NCI-H2081 (cell line): ENCODE measurements at places on chromosomes 16 and 17.

GRCh38 chr16:58123896-58124600 is 5.1 kb downstream of the CFAP20 start:
- DNase-seq = no peak

DNA sequence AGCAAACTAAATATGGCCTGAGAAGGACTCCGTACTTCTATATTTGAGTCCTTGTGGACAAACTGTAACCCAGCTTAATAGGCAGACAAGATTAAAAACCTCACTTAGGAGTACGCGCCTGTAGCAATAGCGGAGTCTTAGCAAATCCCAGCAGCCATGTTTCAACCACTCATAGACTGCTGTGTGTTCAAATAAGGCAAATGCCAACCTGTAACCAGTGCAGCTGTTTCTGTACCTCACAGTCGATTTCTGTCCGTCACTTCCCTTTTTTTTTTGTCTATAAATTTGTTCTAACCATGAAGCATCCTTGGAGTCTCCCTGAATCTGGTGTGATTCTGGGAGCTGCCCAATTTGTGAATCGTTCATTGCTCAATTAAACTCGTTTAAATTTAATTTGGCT is 30.2 kb downstream of the TANC2 start:
- no peak for DNase-seq

DNA sequence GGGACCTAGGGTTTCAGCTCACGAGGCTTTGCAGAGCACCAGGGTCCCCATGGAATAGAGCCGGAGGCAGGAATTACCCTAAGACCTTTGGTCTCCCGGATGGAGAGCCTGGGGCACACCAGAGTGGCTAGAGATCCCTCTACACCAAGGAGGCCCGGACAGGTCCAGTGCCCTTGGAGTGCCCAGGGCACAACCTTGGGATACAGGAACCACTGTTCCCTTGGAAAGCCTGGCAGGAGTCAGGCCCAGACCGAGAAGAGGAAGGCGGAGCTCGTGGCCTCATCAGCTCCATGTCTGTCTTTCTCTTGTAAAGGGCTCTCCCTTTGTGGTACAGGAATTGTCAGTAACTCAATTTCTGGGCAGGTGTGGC is 3.8 kb upstream of the DBNDD1 start:
- no peak for DNase-seq

DNA sequence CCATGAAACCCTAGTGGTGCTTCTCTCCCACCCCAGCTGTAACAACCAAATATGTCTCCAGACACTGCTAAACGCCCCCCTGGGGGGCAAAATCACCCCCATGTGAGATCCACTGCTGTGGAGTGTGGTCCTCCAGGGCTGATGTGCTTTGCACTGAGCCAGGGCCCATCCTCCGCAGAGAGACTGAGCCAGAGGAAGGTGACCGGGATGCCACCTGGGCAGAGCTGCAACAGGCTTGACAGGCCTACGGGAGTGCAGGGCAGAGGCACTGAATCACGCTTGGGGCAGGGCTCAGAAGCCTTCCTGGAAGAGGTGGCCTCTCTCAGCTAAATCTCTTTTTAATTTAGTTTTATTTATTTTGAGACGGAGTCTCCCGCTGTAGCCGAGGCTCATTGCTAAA is 4.4 kb downstream of the GJD3 start:
- DNase-seq = no peak

DNA sequence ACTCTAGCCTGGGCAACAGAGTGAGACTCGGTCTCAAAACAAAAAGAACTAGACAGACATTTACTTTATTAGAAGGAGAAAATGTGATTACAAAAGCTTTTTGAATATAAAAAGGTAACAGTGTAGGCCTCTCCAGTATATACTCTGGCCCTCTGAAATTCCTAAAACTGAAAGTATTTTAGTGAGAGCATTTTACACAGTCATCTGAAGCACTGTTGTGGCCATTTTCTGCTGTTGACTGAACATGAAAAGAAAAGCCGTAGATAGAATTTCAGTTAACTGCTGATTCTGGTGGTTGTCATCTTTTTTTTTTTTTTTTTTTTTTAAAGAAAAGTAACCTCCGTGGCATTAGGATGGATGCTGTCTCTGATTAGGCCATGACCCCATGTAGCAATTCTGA is 15.6 kb downstream of the DUSP14 start:
- DNase-seq = no peak

DNA sequence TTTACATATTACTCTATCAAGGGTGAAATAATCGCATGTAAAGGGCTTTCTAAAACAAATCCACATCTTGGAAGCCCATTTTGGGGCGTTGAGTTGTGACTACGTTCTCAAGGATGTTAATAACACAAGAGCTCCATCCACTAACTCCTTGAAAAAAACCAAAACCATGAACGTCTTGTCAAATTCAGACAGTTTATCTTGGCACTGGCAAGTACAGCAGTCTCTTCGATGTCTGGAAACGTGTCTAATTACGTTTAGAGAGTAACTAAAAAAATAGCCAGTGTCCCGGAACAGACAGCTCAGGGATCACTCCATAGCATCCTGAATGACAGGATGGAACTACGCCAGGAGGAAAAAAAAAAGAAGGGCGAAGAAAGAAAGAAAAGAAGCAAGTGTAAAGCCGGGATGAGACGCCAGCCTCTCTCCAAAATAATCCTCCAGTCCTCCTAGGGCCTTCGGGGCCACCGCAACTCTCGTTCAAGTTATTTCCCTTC is 954 bp downstream of the MYO1D start:
- no peak for DNase-seq

GRCh38 chr17:50467114-50467854 is 1.4 kb downstream of the CHAD start:
- DNase-seq = no peak

GRCh38 chr17:19766421-19767270 is 18.5 kb upstream of the ALDH3A1 start:
- peak; percentile 25 for DNase-seq

- no peak for DNase-seq
Observed at GRCh38 chr17:76447931-76448652, 4.9 kb downstream of the UBE2O start.

DNA sequence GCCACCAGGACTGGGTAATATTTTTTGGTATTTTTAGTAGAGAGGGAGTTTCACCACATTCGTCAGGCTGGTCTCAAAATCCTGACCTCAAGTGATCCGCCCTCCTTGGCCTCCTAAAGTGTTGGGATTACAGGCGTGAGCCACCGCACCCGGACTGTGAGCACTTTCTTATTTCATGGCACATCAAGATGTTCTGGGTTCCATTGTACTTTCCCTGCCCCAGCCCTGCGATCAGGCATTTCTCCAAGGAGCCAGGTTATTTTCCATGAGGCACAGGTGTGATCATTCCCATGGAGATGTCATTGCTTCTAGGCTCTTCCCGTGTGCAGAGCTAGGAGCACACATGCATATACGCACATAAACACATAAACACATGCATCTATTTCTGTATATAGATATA is 2.6 kb upstream of the ANKRD40CL start:
- no peak for DNase-seq

DNA sequence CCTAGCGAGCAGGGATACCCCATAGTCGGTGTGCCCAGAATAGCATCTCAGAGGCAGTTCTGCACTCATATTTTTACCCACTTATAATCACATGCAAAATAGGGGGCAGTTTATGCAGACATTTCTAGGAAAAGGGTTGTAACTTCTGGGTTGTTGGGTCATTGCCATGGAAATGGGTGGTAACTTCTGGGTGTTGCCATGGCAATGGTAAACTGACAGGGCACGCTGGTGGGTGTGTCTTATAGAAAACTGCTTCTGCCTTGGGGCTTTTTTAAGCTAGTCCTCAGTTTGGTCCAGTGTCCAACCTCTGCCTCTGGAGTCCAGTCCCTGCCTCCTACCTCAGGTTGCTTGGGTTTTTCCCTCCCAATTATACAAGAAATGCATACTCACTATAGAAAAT is 7.4 kb upstream of the SPAG9 start:
- DNase-seq = no peak

- no peak for DNase-seq
Observed at GRCh38 chr16:4220358-4220757, 21.5 kb downstream of the SRL start.

- DNase-seq = no peak
Observed at GRCh38 chr17:40602445-40603443, 37.5 kb upstream of the CCR7 start.

DNA sequence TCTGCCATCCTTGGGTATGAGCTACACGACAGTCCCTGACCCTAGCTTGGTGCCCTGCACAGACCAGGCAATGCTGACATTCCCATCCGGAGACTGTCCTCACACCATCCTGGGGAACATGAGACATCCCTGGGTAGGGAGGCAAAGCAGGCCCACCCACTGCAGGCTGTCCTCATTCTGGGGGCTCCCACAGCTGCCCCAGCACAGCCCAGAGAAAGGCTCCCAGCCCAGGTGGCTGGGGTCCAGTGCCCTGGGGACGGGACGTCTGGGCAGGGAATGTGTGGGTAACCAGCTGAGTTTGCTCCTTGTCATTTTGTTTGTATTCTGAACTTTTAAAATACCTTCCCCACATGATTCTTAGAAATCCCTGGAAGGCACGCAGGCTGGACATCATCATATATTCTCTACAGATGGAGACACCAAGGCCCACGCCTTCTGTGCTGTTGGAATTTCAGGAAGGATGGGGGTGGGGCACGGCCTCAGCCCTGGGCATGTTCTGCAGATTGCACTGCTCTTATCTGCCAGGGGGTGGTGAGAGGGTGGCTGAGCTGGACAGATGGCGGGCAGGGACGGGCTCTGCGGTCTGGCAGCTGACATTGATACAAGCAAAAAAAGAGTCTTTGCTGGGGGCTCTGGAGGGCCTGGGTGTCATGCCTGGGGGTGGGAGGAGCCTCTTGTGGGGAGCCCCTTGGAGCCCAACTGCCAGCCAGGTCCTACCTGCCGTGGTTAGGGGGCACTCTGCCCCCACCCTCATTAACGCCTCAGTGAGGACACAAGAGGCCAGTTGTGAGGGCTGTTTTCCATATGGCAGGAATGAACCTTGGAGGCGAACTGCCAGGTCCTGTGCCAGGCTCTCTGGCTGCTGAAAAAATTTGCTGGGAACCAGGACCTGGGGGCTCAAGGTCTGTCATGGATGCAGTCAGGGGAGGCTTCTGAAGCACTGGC is 28.4 kb downstream of the LRRC75A start:
- no peak for DNase-seq

- DNase-seq = no peak
Observed at GRCh38 chr17:41782142-41782541, 4.4 kb downstream of the JUP start.

GRCh38 chr17:41734949-41735313 is 488 bp upstream of the HAP1 start:
- DNase-seq = no peak

GRCh38 chr16:74736531-74737157 is 36.0 kb upstream of the MLKL start:
- no peak for DNase-seq

- no peak for DNase-seq
Observed at GRCh38 chr16:86897486-86897885, 319.1 kb downstream of the FOXL1 start.

- peak; percentile 66 for DNase-seq
Observed at GRCh38 chr17:67377488-67378453, 690 bp downstream of the PITPNC1 start.

- DNase-seq = peak; percentile 15
Observed at GRCh38 chr16:74700116-74700437, 585 bp downstream of the MLKL start.

- DNase-seq = no peak
Observed at GRCh38 chr17:12445331-12445730, 220.4 kb upstream of the MYOCD start.

GRCh38 chr16:13873835-13874438 is 46.0 kb upstream of the ERCC4 start:
- no peak for DNase-seq

- DNase-seq = no peak
Observed at GRCh38 chr16:50154420-50154950, 1.4 kb downstream of the TENT4B start.

DNA sequence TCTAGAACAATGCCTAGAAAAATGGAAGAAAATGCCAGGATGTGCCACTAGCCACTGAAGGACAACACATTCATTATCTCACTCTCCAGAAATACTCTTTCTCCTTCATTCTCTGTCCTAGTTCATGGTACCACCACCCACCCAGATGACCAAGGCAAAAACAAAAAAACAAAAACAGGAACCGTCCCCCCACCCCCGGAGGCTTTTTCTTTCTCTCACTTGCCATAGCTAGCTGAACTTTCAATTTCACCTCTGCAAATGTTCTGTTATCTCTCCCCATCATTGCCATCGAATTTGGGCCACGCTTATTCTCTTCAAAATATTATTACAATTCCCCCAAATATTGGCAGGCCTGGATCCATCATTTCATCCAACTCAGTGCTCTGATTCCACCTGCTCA is 49.0 kb downstream of the SOX9 start:
- DNase-seq = no peak

GRCh38 chr17:77529328-77529650 is 388.5 kb downstream of the SEC14L1 start:
- no peak for DNase-seq

DNA sequence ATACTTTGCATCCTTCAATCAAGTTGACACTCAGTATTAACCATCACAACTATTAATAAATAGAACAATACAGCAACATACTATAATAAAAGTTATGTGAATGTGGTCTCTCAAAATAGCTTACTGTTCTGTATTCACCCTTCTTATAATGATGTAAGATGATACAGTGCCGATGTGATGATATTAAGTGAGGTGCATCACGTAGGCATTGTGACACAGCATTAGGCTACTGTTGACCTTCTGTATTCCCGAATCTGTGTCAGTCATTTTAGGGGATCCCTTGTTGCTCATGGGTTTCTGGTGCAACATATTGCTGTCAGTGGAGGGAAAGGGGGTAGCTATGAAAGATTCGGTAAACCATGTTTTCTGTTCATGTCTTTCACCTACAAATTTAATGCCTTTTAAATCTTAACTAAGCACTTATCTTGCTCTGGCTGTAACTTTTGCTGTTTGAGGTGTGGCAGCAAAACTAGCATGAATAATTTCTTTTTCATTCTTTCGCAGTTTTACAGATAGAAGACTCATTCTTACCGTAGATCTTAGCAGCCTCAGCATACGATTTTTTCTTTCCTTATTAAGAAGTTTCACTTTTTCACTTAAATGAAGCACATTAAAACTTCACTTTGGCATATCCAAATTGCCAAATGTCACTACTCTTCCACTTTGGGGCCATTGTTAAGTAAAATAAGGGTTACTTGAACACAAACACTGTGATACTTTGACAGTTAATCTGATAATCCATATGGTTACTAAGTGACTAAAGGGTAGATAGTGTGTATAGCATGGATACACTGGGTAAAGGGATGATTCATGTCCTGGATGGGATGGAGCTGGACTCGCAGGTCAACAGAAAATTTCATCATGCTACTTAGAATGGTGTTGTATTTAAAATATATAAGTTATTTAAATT is 29.6 kb downstream of the NFAT5 start:
- DNase-seq = no peak
